Stimulated activated CD8-positive, alpha-beta memory T cell treated with anti-CD3 and anti-CD28 coated beads, Interleukin-4, amount 100 ng/mL, for 1 hour (primary cell): ENCODE measurements at places on chromosomes 3 and 15.

DNA sequence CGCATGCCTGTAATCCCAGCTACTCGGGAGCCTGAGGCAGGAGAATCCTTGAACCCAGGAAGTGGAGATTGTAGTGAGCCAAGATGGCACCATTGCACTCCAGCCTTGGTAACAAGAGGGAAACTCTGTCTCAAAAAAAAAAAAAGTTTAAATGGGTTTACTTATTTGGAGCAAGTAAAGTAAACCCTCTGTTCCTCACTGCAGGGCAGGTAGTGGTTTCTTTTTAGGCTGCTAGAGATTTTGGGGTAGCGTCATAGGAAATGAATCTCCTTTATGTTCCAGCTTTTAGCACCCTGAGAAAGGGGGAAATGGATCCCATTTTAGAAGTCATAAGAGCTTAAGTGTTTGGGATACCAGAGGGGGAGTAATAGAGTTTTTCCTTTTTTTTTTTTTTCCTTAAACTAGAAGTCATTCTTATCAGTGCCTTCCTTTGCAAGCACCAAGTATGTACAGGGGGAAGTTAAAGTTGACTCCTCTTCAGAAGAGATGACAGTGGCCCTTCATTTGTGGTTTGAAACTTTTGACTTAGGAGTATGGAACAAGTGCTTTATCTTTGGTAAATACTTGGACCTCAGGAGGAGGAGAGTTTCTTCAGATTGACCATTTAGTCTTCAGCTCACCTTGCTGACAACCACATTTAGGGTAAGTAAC is 8.0 kb downstream of the PXK start:
- DNase-seq, result no peak

- DNase-seq, result no peak
These were observed 472.5 kb upstream of the SGO1 start for GRCh38 chr3:20658491-20658890.

DNA sequence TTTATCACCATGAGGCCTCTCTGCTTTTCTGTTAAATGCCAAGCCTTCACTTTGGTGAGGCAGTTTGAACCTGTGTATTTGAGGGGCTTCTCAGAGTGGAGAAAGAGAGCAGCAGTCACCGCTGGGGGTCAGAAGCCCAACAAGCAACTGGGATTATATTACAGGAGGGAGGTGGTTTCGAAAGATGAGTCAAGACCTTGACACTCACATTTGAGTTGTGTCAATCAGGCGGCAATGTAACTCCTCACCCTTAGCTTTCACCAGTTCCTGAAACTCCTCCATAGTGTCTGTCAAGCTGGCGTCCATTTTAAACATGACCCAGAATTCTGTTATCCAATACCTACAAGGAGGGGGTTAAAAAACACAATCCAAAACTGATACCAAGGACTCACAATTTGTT is 46.5 kb downstream of the RASGRP1 start:
- DNase-seq, result no peak

DNA sequence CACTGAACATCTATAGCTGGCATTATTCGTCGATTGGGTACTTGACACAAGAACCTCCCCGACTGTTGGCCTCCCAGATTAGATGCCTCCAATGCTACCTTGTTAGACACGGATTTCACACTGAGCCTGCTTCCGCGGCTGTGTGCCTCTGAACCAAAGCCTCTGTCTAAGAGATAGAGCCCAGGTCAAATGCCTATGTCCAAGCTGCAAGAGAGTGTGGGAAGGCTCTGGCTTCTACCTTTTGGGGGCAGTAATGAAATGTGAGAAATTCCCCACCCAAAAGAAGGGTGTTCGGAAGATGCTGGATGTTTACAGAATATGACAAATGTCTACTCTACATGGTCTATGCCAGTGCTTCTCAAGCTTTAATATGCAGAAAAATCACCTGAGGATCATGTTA is 2.0 kb upstream of the RPUSD2 start:
- DNase-seq, result no peak

GRCh38 chr3:87206070-87206469 is 21.0 kb upstream of the CHMP2B start:
- DNase-seq, result no peak

DNA sequence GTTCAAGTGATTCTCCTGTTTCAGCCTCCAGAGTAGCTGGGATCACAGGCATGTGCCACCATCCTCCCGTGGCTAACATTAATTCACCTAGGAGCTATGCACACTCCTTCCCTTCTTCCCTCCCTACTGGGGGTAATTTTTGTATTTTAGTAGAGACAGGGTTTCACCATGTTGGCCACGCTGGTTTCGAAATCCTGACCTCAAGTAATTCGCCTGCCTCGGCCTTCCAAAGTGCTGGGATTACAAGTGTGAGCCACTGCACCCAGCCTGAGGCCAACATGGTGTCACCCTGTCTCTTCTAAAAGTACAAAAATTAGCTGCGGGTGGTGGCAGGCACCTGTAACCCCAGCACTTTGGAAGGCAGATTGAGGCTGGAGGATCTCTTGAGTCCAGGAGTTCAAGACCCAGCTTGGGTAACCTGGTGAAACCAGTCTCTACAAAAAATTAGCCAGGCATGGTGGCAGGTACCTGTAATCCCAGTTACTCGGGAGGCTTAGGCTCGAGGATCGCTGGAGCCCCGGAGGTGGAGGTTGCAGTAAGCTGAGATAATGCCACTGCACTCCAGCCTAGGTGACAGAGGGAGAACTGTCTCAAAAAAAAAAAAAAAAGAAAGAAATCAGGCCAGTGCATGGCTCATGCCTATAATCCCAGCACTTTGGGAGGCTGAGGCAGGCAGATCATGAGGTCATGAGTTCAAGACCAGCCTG is 6.1 kb downstream of the RNU5B-1 start:
- no peak for DNase-seq

GRCh38 chr3:194860725-194861124 is 175.0 kb downstream of the FAM43A start:
- DNase-seq, result no peak

DNA sequence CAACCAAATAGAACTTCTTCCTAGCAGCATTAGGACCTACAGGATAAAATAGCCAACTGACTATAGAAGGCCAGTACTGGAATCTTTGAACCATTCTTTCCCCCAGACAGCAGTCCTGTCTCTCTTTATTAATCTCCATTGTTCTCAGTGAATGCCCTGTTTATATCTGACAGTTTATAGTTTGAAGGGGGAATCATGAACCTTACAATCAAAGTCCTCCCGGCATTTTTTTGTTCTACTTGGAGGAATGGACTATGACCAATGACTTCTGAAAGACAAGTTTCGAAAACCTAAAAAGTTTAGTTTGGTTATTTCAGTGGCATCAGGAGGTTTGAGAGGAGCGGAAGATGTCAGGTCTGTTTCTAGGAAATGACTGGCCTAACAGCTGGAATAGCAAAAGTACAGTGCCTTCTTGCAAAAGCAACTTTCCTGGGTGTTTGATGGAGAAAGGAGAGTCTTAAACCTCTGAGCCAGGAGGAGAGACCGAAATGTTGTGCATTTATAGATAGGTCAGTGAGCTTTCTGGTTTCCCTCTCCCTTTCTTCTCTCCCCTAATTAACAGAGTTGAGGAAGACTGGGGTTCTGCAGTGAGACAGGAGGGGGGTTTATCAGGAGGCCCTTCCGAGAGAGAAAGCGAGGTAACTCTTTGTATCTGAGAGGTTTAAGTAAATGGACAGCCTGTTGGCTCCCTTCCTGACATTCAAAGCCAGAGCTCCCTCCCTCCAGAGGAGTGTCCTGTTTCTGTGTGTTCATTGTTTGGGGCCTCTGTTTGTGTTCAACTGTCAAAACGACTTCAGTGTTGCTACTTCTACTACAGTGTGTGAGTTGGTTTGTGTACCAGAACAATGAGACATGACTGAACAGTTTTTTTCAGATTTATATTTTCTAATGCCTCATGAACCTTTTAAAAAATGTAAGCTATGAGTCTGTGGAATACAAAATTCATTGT is 383.0 kb upstream of the RARB start:
- DNase-seq, result no peak
